ENCODE measurements at places on chromosomes 7 and 10. TPM values are rescaled to one million over a fixed set of nuclear protein-coding genes. Genes with fewer than 3 reads are reported as not detected.

GRCh38 chr7:123750389-123751230 lies 1.8 kb upstream of the WASL start:
- DNase-seq: no peak

The HOGA1 gene
- 1.1 TPM for total RNA-seq

DNA sequence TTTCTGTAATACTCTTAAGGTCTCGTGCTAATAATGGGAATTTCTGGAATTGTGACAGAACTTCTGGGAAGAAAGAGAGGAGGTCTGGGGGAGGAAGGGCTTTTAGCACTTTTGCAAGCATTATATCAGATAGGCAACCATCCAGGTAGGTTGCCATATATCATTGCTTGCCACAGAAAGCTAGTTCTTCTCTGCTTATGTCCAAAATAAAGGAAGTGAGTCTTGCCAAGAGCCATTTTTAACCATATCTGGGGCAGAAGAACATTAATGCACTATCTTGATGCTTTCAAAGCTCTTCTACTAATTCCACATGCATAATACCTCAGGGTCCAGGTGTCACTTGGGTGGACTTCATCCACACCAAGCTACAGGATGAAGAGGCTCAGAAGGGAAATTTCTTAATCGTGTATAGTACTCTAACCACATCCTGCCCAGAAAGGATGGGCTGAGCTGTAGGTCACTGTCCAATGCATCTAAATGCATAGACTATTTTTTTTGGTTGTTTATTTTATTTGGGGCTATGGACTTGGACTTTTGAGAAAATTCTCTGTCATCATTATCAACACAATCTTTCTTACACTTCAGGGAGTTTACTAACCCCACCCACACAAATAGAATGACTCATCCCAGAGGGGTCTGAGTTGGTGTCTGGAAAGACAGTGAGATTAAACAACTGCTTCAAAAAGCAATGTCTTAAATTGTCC lies 68.9 kb upstream of the ADO start:
- DNase-seq: no peak

DNA sequence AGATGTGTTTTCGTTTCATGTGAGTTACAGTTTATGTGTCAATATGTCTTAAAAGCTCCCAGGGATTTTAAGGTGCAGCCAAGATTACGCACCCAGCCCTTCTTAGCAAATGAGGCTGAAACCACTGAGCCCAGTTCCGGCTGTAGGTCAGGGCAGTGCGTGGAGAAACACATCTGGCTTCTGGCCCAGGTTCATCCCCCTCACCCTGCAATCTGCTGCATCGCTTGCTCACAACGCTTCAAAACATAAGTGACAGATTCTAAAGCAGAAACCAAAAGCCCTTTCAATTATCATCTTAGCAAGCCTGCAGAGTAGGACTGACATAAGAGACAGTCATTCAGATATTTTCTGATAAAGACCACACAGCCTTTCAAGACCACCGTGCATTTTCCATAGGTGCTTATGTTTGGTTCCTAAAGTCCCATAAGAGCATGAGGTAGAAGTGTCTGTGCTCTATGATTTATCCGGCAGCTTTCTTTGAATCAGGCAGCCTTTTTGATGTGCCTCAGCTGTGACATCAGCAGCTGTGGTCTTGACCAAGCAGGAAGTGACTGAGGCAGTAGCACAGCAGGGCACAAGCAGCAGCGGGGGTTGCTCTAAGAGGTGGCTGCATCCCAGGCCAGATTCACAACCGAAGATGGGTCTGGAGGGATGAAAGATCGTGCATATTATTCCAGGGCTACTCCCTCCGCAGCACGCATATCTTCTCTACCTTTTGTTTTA lies 72.1 kb upstream of the LYZL2 start:
- peak; percentile 10 for DNase-seq

GRCh38 chr10:79125092-79125491 lies 56.3 kb downstream of the ZMIZ1 start:
- no peak for DNase-seq

DNA sequence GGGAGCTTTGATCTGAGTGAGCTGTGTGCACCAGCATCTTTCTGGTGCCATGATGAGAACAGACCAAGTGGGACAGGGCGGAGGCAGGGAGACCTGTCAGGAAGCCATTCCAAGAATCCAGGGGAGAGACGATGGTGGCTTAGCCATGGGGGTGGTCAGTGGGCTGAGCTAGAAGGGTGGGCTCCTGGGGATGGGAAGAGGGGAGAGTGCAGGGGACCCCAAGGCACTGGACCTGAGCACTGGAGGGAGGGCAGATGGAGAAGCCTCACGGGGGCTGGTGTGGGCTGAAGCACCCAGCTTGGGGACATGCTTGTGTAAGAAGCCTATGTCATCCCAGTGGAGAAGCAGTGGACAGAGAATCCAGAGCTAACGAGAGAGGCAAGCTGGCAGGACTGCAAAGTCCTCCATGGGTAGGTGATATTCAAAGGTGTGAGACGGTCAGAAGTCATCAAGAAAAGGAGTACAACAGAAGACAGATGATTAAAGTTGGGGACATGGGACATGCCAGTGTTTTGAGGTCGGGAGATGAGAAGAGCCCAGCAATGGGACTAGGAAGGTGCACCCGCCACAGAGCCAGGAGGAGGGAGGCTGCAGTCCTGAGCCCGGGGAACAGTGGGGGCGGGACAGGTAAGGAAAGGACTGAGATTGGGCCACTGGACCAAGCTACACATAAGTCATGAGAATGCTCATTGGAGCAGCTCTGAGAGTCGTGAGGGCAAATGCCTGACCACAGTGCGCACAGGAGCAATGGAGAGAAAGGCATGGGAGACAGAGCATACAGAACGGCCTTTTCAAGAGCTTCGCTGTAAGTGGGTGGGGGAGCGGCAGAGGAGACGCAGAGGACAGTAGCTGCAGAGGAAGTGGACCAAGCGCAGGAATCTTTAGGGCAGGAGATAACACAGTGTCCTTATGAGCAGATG lies 72.0 kb downstream of the GRID1 start:
- no peak for DNase-seq

GRCh38 chr10:85602713-85603112 lies 763.9 kb downstream of the GRID1 start:
- no peak for DNase-seq

DNA sequence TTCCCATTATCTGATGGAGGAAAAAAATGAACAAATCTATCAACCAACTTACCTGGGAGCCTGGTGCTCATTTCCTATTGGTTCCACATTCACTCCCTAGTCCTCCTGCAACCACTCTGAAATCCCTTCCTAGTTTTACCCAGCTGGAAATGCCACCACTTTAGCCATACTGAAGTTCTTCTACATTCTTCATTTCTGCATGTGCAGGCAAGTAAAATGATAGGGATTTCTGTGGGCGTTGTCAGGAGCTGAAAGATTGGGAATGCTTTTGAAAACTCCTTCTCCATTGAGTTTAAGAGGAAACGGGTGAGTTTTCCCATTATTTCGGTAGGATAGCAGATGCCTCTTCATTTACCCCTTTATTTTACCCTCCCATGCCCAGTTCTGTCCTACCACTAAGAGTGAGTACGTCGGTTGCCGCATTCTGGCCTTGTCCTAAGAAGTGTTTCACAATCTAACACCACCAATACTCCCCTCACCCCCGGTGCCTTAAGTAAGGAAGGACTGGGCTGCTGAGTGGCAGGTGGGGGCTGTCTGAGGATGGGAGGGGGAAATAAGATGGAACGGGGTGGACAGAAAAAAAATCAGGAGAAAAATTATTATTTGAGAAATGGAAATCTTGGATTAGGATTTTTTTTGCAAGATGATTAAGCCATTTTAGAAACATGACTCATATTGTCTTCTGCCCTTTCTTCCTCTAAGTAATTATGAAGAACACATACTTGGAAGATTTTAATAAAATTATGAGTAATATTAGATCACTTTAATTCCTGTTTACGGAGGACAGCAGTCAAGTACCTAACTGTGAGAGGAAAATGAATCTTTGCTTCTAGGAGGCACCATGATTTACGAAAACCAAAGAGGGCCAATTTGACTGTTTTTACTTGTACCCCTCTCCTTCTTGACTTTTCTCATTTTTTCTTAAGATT lies 13.2 kb upstream of the TAS2R60 start:
- DNase-seq: no peak

- no peak for DNase-seq
These were observed 62.8 kb downstream of the ADARB2 start for GRCh38 chr10:1674501-1674900.

- no peak for DNase-seq
These were observed 18.2 kb downstream of the FAM25A start for GRCh38 chr10:87038286-87038717.

DNA sequence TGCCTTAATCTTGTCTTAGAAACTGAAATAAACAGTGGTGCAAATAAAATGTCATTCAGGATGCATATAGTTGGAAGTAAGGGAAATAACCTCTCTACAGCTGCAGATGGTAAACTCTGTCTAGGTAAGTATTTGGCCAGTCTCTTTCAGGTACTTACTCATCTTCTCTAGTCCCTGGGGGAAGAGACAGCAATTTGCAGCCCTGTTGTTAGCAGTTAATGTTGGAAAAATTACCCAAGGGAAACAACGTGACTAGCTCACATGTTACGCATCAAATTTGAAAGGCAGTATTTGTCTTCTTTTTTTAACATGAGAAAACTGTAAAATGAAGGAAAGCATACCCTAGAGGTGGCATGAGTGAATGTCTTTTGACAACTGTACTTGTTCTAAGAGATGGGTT lies 3.2 kb upstream of the HUS1 start:
- DNase-seq: no peak

The INTS15 gene
- 16.4 TPM for total RNA-seq

DNA sequence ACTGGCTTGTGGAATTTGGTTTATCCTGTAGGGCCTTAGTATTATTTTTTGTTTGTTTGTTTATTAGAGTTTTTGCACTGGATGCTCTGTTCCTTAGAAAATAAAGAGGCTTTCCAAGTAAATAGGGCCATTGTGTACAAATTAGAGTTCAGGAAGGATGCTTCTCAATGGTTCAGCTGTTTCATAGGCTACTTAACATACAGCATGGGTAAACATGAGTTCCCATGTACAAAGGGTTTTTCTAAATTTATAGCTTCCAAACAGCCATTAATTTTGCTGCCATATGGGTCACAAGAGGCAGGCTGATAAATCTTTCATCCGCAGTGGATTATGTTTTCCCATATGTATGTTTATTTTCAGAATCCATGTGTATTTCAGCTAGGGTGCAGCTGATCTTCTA lies 121.6 kb upstream of the WDR11 start:
- DNase-seq: no peak

The SYT15B gene
- total RNA-seq: 1.0 TPM

DNA sequence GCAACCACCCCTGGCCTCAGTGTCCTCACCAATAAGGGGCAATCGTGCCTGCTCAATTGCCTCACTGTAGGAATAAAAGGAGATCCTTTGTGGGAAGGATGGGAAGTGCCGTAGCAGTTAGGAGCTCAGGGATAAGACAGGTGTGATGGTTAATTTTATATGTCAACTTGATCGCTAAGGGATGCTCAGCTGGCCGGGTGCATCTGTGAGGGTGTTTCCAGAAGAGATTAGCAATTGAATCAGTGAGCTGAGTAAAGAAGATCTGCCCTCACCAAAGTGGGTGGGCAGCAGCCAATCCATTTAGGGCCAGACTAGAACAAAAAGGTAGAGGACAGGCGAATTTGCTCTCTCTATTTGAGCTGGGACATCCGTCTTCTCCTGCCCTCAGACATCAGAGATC lies 46.3 kb downstream of the BUB3 start:
- DNase-seq: no peak

The TMEM225B gene
- total RNA-seq: 0.57 TPM

The PON3 gene
- total RNA-seq: not detected

The PNLIPRP1 gene
- not detected for total RNA-seq

GRCh38 chr7:118104812-118105441 lies 79.0 kb upstream of the LSM8 start:
- DNase-seq: no peak

GRCh38 chr10:1335642-1336041 lies 279.5 kb downstream of the WDR37 start:
- DNase-seq: no peak

- no peak for DNase-seq
These were observed 721.5 kb downstream of the GRID1 start for GRCh38 chr10:85645053-85645452.

- no peak for DNase-seq
These were observed 329.4 kb upstream of the ZNF32 start for GRCh38 chr10:43978091-43978490.

The MUC12 gene
- total RNA-seq: not detected

GRCh38 chr10:77965294-77965693 lies 38.7 kb upstream of the DLG5 start:
- DNase-seq: no peak

DNA sequence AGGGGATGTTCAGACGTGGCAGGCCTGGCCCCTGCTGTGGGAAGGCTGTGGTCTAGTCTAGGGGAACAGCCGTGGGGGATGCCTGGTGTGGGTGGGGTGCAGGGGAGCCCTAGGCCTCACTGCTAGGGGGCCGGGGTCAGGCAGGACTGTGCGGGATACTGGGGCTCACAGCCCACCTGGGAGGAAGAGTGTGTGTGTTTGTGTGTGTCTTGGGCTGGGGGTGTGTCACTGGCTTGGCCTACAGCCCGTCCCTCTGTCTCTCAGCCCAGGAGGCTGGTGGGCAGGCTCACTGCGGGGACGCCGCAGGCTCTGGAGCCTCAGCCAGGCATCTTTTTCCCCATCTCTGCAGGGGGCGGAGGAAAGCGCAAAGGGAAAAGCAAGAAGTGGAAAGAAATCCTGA lies 118.8 kb downstream of the GRK5 start:
- no peak for DNase-seq

The NRAP gene
- not detected for total RNA-seq

GRCh38 chr10:125147971-125148439 lies 12.4 kb downstream of the CTBP2 start:
- no peak for DNase-seq

- no peak for DNase-seq
These were observed at the start of gene ZNF735 for GRCh38 chr7:64206903-64207302. TSS of gene ZNF735 (plus strand) at chr7:64207203. CDS start at chr7:64207203, 0 bp downstream.

The TMEM213 gene
- total RNA-seq: not detected

- no peak for DNase-seq
These were observed 162.9 kb downstream of the ZNF33B start for GRCh38 chr10:42475168-42476098.

GRCh38 chr7:75608451-75609122 lies 116.5 kb downstream of the SPDYE5 start:
- no peak for DNase-seq

- DNase-seq: no peak
These were observed 652 bp downstream of the KAZALD1 start for GRCh38 chr10:101062232-101063049.

GRCh38 chr10:33655165-33655815 lies 320.8 kb upstream of the NRP1 start:
- no peak for DNase-seq

GRCh38 chr10:14409856-14410458 lies 79.2 kb upstream of the FRMD4A start:
- DNase-seq: no peak

GRCh38 chr7:139737221-139738100 lies 40.3 kb downstream of the HIPK2 start:
- DNase-seq: no peak

- DNase-seq: no peak
These were observed 21.6 kb downstream of the OR2AE1 start for GRCh38 chr7:99855236-99855635.

DNA sequence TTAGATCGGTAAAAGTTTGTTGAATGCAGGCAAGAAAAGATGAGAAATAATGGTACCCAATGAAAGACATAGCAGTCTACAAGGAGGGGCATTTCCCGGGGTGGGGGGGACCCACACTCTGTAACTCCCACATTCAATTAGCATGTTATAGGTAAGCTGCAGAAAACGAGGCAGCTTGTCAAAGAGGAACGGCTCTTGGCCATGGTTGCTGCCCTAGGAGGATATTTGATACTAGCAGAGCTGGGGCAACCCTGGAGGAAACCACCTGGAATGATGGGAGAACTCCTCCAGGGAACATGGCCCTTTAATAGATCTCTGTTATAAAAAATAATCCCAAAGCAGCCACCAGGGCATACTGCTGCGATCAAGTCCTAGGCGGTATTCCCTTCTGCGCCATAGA lies 98.5 kb downstream of the EGFR start:
- no peak for DNase-seq

The TRIL gene
- total RNA-seq: 1.7 TPM
